ENCODE measurements at places on chromosomes 4 and X.

- DNase-seq = no peak
These were observed 87.3 kb downstream of the SCD5 start for GRCh38 chr4:82711158-82711785.

- DNase-seq = no peak
These were observed 10.2 kb downstream of the TEX13A start for GRCh38 chrX:105210258-105210657.

DNA sequence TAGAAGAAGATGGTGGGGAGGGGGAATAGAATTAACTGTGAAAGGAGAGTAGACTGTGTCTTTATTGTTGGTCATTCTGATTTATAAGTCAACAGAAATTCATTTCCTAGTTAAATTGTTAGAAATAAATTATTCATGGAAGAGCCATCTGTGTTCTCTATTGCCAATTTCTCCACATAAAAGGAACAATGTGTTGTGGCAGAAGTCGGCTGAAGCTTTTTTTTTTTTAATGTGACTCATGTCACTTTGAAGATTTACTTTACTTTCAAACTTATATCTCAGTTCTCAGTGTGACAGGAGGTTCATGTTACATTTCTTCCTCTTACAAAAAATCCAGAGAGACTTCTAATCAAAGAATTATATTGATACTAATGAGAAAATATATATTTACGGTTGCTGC lies 60.5 kb downstream of the CPE start:
- no peak for DNase-seq

- no peak for DNase-seq
These were observed 314.9 kb upstream of the TRAM1L1 start for GRCh38 chr4:117400039-117400835.

DNA sequence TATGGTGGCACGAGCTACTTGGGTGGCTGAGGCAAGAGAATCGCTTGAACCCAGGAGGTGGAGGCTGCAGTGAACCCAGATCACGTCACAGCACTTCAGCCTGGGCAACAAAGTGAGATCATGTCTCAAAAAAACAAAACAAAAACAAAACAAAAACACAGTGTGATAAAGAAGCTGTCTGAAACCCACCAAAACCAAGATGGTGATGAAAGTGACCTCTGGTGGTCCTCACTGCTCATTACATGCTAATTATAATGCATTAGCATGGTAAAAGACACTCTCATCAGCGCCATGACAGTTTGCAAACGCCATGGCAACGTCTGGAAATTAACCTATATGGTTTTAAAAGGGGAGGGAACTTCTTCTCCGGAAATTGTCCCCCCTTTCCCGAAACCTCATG lies 29.4 kb upstream of the OPHN1 start:
- DNase-seq = peak; percentile 2

- no peak for DNase-seq
These were observed 14.5 kb upstream of the ENPP6 start for GRCh38 chr4:184232202-184232601.

- DNase-seq = peak; percentile 4
These were observed 1.9 kb downstream of the RAB9A start for GRCh38 chrX:13690836-13691235.

- DNase-seq = no peak
These were observed 43.3 kb upstream of the PRDM8 start for GRCh38 chr4:80153874-80154544.

DNA sequence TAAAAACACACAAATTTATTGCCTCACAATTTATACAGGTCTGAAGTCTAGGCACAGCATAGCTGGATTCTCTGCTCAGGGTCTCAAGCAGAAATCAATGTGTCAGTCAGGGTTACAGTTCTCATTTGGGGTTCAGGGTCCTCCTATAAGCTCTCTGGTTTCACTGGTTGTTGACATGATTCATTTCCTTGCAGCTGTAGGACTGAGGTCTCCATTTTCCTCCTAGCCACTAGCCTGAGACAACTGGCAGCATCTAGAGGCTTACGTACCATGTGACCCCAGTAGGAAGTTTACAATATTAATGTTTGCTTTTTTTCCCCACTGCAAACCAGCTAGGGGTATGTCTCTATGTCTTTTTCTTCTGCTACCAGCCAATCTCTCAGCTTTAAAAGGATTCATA lies 102.5 kb downstream of the CPEB2 start:
- no peak for DNase-seq

- peak; percentile 5 for DNase-seq
These were observed 58.2 kb upstream of the C4orf50 start for GRCh38 chr4:6076391-6076790.

DNA sequence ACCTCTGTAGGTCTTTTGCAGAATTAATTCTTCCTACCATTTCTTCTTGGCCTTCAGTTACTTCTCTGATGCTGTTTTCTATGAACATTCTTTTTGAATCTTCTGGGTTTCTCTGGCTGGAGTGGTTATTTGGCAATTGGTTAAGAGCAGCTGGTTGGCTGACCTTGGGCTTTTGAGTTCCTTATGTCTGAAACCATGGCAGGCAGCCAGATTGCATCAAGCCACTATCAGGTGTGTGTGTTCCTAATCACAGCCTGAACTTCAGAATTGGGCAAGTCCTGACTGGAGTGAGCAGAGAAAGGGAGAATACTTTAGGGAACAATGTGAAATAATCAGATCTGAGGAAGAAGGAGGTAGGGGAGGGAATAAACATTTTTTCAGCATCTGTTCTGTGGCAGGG lies 90.2 kb downstream of the ARHGAP10 start:
- no peak for DNase-seq

GRCh38 chrX:11210415-11210801 lies 82.8 kb upstream of the AMELX start:
- no peak for DNase-seq

DNA sequence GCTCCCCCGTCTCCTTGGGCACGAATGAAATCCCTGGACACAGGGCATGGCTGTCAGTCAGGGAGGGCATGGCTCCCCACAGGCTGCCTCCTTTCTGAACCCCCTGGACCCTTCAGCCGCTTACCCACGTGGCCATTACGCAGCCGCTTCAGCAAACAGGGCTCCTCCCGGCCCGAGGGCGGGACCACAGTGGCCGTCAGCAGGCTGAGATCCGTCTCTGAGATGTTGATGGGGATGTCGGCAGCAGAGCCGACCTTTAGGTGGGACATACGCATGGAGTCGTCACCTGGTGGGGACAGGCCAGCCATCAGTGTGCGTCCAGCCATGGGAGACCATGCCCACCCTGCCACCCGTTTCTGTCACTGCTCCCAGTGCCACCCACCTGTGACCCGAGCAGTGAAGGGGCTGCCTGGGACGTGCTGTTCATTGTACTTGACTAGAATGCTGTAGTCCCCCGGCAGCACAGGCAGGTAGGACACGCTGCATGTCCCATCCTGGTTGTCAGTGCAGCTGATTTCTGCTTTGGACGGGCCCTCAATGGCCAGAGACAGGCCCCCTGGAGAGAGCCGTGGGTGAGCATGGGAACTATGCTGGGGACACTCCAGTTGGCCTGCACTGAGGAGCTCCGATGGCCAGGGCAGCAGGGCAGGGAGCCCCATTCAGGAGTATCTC lies 21.1 kb downstream of the FLNA start:
- no peak for DNase-seq

DNA sequence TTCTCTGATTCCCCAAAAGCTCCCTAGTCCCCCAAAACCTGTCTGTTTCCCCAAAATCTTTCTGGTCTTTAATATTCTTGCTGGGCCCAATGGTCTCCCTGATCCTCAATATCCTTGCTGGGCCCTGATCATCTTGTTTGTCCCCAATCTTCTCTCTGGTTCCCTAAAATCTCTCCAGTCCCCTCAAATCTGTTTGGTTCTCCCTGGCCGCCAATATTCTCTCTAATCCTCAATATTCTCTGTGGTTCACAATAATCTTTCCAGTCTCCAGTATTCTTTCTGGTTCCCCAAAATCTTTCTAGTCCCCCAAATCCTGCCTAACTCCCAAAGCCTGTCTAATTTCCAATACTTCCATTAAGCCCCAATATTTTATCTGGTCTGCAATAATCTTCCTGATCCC lies 18.5 kb downstream of the P2RY8 start:
- no peak for DNase-seq

- DNase-seq = no peak
These were observed 169.7 kb upstream of the SH3RF1 start for GRCh38 chr4:169440446-169440845.

DNA sequence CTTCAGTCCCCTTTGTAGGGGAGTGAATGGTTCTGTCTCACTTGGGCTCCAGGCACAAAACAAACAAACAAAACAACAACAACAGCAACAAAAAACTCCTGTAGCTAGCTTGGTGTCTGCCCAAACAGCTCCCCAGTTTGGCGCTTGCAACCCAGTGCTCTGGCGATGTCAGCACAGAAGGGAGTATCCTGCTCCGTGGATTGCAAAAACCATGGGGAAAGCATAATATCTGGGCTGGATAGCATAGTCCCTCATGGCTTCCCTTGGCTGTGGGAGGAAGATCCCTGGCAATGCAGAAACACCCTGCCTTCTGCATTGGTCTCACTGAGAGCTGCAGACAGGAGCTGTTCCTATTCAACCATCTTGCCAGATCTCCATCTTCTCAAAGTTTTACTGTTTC lies 39.7 kb downstream of the UGT2B17 start:
- DNase-seq = no peak

DNA sequence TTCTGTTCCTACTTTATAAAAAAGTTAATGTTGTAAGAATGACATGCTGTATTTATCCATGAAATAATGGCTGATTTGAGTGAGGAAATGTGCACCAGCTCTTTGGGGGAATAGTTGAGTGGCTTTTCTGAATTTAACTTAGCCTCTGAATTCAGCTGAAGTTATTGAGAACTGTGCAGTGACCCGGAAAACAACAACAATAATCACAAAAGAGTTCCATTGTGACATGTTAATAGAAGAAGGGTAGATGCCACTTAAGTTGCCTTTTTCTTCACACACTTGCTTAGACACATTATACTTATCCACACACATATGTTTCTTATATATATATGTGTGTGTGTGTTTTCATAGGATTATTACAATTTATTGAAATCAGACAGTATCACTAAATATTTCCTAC lies 301.2 kb downstream of the BMPR1B start:
- no peak for DNase-seq

GRCh38 chr4:78660559-78660958 lies 109.0 kb downstream of the ANXA3 start:
- no peak for DNase-seq

- DNase-seq = no peak
These were observed 5.4 kb upstream of the PF4V1 start for GRCh38 chr4:73847526-73848182.

- DNase-seq = no peak
These were observed 124.6 kb downstream of the CORIN start for GRCh38 chr4:47713129-47713834.

DNA sequence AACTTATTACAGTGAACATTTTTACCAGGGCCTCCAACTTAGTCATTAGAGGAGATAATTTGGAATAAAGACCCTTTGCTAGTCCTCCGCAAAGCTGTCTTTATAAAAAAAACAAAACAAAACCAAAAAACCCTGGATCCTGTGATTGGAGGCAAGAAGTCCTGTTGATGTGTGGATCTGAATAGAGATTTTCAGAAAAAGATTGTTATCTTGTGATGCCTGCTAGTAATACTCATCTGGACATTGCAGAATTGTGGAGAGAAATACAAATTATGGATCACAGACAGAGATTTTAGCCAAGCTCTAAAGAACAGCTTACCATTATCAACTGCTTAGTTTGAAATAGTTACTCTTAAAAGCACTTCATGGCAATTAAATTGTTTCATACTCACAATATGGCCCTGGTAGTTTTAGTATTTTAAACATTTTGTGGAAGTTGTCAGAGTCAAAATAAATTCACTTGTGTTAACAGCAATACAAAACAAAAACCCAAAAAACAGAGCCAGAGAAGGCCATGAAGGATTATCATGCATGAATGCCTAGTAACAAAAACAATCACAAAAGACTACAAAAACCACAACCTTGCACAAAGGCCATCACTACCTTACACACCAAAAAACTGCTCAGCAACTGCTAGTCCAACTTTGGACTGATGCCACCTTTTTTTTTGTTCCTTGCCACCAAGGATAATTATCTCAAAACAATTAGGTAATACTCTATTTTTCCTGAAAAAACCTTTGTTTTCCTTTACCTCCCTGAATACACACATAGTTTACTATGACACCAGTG lies 514.5 kb upstream of the SLIT2 start:
- DNase-seq = no peak

DNA sequence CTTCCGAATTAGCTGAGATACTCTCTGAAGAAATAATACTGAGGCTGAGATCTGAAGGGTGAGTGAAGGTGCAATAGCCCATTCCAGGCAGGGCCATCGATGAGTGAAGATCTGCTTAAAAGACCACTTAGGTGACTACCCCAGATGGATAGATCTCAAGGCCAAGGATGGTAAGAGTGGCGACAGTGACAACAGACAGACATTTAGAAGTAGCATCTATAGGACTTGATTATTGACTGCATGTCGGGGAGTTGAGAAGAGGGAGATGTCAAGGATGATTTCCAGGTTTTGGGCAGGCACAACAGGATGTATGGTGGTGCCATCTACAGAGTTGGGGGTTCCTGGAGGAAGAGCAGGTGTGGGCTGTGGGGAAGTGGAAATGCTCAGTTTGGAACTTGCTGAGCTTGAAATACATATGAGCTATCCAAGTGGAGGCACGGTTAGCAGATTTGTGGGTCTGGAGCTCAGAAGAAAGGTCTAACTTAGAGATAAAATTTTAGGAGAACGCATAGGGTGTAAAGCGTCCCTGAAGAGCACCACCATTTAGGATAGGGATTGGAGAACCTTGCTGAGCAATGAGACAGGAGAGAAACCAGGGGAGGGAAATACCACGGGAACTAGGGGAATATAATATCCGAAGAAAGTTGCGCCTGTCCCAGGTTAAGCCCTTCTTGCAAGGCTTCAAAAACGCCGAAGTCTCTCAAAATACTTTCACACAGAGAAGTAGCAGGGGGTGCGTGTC lies 688 bp downstream of the UFSP2 start:
- no peak for DNase-seq

DNA sequence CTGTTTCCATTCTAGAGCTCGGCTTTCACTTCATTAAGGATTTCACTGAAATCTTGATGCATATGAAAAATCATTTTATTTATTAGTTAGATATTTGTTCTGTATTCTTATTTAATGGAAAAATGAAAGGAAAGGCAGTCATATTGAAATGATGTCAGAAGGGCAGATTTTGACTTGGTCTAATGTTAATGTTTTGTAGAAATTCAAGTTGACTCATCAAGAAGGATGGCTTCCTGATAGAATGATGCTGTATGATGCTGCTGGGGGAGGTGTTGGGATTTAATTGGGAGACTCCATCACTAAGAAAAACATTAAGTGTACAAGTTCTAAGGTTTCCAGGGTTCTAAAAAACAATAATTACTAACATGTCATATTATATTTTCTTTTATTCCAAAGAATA lies 204.8 kb downstream of the PDGFC start:
- no peak for DNase-seq

Data from T-cell (primary cell).